Stimulated activated CD8-positive, alpha-beta memory T cell treated with anti-CD3 and anti-CD28 coated beads, Interleukin-4, amount 100 ng/mL, for 1 hour (primary cell): ENCODE measurements at places on chromosomes 3 and 15.

GRCh38 chr15:64645995-64646394, 129.4 kb downstream of the RBPMS2 start:
- DNase-seq: no peak

- DNase-seq: no peak
These were observed 44.6 kb downstream of the P3H2 start for GRCh38 chr3:190076136-190076535.

DNA sequence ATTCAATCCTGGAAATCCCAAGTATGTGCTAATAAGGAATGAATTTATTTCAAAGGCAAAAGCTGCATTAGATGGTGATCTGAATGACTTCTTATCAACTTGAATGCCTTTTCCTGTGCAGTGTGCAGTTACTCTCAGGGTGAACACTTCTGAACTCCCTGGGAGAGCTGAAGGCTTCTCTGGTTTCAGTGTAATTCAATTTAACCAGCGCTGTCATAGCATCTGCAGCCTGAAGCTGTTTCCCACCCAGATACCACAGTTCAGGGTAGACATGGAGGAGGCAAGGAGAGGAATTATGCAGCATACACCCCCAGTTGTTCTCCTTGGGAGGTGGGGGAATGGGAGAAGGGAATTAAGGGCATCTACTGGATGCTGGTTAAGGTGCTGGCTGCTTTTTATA, 49.1 kb upstream of the PRR23C start:
- DNase-seq: no peak

GRCh38 chr15:101121511-101122090, 130.2 kb downstream of the CHSY1 start:
- no peak for DNase-seq

- no peak for DNase-seq
These were observed 72.0 kb upstream of the PCSK6 start for GRCh38 chr15:101561584-101561906.
